T follicular helper cell (primary cell): ENCODE measurements at places on chromosomes 6 and 20.

DNA sequence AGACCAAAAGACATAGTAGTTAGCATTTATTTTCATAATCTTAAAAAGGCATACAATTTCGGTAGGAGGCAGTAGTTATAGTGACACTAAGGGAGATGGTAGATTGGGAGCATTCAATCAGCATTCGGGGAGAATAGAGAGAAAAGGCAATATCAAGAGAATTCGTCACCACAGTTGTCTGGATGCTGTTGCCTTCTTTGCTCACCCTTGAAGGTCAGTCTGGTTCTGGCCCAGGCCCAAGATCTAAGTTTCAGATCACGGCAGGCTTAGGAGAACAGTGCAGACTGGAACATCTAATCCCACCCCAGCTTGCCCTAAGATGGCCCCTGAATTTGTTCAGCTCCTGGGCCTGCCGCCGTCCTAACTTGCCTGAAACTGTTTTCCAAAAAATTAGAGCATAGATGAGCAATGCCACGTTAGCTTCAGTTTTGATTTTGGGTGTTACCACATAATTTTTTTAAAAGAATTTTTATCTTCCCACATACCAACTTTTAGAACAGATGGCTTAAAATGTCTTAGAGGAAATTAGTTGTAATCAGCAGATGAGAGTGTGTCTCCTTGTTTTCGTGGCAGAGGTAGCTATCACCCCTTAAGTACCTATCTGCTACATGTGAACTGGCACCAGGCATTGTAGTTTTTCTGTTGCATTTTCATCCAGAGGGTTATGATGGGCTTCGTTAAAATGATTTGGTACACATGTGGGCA is 8.3 kb upstream of the CEP85L start:
- no peak for DNase-seq

- DNase-seq = no peak
Measured at GRCh38 chr20:33480048-33480447, 9.8 kb upstream of the CBFA2T2 start.

- DNase-seq = no peak
Measured at GRCh38 chr20:39101895-39102294, 139.8 kb downstream of the DHX35 start.

DNA sequence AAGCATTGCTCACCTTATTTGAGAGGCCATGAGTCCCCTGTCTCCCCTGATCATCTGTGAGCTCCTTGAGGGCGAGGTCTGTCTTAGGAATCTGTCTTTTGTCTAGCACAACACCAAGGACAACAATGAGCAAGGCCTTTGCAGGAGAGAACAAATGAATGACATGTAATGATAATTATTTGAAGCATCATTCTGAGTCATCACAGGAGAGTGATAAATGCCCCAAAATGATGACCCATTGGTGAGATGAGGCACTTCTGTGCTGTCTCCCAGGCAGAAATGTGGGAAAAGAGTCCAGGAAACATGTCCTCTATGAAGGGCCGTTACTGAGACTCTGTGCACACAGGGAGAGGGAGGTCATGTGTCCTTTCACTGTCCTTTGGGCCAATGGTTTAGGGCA is 105.2 kb upstream of the LRFN2 start:
- no peak for DNase-seq

DNA sequence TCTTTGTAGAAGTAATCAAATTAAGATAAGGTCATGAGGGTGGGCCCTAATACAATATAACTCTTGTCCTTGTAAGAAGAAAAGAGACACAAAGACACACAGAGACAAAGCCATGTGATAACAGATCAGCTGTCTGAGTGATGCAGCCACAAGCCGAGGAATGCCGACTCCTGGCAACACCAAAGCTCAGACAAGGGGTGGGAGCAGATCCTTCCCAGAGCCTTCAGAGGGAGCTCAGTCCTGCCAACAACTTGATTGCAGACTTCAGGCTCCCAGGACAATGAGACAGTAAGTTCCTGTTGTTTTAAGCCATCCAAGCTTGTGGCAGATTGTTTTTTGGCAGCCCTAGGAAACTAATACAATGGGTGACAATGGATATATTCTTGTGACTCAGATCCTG is 325.0 kb upstream of the AGPAT4 start:
- DNase-seq = no peak

DNA sequence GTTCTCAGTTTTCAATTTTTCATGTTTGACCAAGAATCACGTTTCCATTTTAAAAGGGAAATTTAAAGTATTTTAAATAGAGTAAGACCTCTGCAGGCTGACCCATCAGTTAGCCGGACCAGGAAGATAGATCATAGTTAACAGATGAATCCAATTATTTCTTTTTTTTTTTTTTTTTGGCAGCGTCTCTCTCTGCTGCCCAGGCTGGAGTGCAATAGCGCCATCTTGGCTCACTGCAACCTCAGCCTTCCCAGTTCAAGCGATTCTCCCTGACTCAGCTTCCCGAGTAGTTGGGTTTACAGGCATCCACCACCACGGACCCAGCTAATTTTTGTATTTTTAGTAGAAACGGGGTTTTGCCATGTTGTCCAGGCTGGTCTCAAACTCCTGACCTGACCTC is 256.7 kb upstream of the CNR1 start:
- no peak for DNase-seq

DNA sequence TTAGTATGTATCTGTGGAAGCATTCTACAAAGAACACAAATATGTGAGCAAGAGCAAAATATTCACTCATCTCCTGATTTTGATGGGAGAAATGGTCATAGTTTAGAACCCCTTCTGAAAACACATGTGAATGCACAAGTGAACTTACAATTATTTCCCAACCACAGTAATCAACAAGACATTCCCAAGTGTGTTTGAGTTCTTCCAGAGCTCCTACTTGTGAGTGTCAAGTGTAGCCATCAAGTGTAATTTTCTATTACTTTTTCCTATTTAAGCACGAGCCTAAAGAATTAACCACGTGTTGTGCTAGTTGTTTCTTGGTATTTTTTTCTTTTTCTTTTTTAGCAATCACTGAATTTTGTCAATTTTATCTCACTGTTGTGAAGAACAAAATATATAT is 402.3 kb downstream of the NKAIN2 start:
- no peak for DNase-seq

GRCh38 chr20:34052414-34052813 is 58.7 kb downstream of the RALY start:
- DNase-seq = no peak

DNA sequence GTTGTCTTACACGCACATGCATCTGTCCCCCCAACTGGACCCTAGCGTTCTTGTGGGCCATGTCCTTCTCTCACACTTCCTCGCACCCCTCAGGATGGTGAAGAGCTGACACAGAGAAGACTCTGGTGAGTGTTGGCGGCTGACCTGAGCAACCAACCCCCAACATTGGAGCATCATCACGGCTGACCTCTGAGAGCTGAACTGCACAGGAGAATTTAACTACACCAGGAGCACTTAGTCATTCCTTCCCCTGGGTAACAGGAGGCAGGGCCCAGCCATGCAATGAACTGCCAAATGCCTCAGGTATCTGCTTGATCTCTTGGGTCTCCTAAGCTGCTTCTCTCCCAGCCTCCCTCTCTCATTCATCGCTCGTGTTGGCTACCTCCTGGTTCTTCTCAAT is 88.5 kb downstream of the PSMG4 start:
- DNase-seq = no peak

DNA sequence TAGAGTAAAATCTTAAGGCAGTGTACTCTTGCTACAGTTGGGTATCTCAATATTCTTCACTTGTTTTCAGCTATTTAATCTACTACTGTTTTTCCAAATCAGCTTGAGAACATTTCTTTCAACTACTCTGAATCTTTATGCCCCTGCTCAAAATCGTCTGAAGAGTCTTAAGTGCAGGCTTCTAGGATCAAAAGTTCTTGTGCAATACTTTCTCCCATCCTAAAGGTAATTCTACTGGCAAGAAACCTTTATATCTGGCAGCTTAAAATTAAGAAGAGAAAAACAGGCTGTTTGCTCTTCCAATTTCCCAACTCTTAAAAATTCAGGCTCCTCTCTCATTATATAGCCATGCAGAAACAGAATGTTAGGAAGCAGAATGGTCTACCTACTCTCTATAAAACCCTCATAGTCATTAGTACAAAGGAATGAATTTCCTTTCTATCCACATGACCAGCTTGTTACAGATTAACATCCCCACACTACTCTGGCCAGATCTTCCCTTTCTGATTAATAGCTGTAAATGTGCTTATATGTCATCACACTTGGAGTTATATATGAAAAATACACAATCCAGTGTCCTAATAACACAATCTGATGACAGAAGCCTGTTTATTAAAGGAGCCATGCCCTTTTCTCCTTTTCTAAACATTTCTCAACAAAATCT is 122.2 kb upstream of the FAM184A start:
- DNase-seq = no peak

- no peak for DNase-seq
Measured at GRCh38 chr6:120545353-120545752, 788.9 kb downstream of the TBC1D32 start.

DNA sequence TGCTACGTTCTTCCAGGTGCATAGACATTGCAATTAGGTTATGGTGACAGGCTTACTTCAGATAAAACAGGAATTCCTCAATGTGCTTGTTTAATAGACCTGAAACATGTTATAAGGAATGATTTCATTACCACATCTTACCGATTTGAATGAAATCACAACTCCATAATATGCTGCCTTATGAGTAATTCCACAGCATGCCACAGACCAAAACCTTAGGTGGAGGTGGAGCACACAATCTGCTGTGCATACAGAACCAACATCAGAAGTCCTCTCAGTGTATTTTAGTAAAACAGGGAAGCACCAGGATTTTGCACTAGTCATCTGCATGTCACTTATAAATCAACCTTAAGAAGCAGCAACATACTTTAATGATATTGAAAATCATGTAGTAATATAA is 148.9 kb upstream of the TSHZ2 start:
- no peak for DNase-seq

- DNase-seq = no peak
Measured at GRCh38 chr20:57240581-57241362, 25.7 kb downstream of the BMP7 start.

GRCh38 chr6:154815938-154816820 is 83.0 kb downstream of the SCAF8 start:
- no peak for DNase-seq

GRCh38 chr6:6635291-6635690 is 46.8 kb downstream of the LY86 start:
- DNase-seq = no peak

- peak; percentile 60 for DNase-seq
Measured at GRCh38 chr20:25090492-25091429, 8.8 kb upstream of the VSX1 start.

DNA sequence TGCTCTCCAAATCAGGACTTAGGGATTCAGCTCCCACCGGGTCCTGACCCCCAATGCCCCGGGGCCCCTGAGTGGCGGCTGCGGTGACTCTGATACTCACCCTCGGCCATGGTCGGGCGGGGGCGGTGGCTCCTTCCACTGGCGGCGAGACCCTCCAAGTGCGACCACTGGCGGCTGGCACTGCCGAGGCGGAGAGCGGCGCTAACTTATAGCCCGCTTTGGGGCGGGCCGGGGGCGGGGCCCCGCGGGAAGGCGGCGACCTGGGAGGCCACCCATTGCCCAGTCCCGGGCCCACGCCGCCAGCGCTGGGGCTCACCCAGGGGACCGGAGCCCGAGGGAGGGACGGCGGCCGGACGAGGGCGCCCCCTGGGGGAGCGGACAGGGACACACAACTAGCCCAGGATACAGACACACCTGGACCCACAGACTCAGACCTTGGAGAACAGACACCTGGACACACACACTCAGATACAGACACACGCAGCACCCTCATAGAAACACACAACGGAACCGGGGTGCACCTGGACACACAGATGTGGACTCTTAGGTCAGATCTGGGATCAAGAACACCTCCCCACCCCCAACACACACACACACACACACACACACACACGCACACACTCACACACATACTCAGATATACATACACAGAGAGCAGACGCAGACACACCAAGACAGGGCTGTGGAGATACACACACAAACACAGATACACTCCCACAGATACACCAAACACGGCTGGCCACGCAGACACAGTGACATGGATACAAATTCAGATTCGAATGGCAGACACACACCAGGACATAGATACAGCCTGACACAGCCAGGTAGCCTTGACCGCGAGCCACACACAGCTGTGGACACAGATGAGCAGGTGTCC is at the start of gene TGM2:
TSS of gene TGM2 (minus strand) at position 182 of the 877 bp plus-strand sequence. CDS start at position 110, 72 bp downstream.
- no peak for DNase-seq

- DNase-seq = no peak
Measured at GRCh38 chr20:23680146-23680545, 8.7 kb downstream of the CST4 start.
